Choroid plexus epithelial cell (primary cell): ENCODE measurements at places on chromosomes 4 and X.

DNA sequence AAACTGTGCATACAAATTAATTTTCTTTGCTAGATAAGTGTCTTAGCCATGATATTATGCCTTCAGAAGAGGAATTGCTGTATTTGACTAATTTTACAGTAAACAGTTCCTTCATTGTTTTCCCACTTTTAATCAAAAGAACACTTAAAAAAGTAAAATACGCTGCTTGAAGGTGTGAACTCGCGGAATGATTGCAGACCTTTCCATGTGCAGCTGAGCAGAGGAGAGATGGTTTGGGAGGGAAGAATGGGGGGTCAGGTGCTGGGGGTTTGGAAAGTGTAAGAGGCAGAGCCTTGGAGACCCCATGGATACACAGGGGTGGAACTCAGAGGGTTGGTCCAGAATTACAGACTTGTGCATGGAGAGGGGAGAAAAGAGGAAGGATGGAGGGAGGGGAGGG, 15.3 kb downstream of the CYTL1 start:
- no peak for DNase-seq

DNA sequence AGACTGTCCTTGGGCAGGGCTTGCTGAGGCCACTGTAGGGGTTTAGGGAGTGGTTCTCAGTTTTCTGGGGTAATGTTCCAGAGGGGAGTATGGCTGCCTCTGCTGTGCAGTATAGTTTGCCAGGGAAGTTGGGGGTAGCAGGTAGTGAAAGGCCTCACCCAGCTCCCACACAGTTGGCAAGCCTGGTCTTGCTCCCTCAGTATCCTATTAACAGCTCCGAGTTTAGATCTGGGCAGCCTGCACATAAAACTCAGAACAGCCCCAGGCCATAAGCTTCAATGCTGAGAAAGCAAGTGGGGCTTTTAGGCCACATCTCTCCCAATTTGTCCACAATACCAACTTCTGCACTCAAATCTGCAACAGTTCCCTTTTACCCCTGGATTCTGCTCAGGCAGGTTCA, 205.2 kb downstream of the GALNTL6 start:
- no peak for DNase-seq

DNA sequence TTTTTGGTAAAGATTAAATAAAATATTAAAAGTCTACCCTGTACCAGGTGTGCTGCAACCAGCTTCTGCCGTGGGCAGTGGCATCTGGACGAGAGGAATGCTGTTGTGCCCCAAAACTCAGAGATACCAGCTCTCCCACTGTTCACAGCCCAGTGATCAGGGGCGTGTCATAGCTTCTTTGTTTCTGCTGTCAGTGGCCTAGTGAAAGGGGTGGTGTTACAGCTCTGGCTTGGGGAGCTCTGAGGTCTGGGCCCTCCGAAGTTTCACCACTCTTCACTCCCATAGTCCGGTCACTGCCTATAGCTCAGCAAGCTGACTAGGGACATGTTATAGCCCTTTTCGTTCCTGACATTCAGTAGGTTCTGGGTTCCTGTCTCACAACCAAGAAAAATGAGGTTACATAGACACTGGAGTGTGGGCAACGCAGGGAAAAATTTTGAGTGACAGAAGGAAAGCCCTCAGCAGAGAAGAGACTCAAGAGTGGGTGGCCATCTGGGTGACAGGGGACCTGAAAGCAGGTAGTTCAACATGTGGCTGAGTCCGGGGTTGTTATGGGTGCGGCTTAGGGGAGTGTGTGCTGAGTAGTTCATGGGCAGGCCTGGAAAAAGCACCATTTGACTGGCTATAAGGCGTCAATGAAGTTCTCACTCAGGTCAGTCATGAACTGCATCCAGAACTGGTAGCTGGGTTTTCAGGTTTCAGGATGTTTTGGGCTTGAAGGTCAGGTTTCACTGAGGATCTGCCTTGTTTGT, 1184.4 kb upstream of the PABPC4L start:
- DNase-seq, result no peak

DNA sequence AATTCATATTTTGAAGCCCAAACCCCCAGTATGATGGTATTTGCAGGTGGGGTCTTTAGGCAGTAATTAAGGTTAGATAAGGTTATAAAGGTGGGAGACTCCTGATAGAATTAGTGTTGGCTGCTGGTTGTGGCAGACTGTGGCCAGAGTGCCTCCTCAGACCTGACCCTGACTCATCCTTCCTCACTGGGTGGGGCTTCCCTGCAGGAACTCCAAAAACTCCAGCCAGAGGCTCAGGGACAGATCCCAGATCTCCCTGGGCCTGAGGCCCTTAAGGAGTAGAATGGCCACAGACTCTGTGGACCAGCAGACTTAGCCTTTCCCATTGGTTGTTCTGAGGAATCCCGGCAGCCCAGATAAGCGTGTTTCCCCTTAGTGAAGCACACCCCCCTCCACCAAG, 463.0 kb upstream of the CPEB2 start:
- no peak for DNase-seq

DNA sequence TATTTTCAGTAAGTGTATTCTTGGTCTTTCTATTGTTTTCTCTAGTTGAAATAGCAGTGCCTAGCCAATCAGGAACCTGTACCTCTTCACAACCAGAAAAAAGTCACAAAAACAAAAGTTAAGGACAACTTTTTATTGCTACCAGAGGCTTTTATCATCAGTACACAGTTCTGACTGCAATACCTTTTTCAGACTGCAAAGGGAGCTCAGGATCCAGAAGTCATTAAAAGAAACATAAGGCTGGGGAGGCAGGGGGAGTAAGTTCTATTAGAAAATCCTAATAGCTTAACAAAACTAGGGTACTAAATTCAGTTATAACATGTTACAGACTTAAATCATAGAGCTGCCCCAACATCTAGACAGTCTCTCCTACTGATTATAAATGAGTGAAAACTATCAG, 28.8 kb downstream of the CCNI start:
- DNase-seq, result peak; percentile 68

DNA sequence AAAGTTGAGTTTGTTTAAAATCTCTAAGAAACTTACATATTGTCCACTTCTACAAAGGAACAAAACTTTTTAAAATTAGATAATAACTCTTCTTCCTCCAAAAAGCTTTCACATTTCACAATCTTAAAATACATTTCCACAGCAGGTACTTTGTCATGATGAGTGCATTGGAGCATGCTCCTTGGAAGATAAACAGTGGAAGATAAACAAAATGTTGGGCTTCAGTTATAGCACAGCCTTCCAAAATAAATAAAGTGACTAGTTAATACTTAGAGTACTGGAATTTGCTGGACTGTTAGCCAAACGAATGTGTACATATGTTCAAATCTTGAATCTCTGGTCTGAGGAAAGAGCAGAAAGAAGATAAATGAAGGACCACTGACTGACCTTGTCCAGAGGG, 54.9 kb upstream of the PDE5A start:
- DNase-seq, result peak; percentile 71

DNA sequence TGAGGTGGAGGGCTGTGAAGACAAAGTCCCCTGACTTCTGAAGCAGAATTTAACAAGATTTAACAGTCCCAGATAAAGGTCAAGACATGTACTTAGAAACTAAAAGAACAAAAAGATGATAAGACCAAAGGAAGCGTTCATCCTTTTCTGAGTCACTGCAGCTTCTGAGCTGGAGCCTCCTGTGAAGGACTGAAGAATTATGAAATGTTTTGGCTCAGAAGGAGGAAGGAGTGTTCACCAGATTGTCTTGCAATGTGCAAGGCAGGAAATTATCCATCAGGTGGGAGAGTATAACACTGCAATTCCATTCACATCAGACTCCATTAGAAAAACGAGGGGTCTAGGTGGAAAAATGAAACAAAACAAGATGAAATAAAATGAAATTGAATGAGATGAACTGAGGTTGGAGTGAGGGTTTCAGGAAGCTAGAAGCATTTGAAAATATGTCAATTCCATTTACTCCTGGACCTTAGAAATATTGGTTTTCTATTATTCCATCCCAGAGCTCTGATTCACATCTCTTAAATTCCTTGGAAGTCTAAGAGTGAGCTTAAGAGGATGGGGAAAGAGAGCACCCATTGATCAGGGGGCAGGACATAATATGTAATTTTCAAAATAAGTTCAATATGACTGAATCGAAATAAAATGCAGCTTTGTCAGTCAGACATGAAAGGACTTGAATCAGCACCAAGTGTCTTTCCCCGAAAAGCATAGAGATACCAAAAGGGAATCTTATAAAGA, 186.1 kb upstream of the LNX1 start:
- DNase-seq, result peak; percentile 94

DNA sequence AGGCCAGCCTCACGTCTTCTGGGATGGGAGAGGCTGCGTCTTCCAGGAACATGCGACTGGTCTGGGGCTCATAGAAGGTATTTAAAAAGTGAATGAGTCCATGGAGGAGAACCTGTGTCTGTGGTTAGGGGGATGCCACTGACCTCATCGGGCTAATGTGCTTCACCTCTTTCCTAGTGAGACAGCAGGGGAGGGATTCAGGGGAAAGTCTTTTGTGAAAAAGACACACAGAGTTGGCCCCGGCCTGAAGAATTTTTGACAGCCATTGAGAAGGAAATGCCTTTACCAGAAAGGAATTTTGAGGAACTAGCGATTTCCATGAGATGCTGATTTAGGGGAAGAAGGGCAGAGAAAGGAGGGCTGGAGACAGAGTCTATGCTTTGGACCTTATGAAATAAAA, 11.0 kb upstream of the C4orf50 start:
- no peak for DNase-seq

DNA sequence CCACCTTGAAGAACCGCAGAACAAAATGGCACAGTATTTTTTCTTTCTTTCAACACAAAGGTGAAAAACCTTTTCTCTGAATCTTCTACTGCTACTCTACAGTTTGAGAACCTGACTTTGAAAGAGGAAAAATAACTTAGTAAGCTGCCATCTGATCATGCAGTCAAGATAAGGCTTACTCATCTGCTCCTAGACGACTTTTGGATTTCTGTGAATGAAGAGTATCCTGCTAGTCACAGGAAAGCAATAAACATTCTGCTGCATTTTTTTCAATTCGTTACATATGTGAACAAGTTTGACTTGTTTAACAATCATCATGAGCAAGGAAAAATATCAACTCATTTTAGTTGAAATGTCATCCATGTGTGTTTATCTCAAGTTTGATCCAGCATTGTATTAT, 25.2 kb downstream of the TIGD2 start:
- peak; percentile 83 for DNase-seq
